ENCODE measurements at places on chromosomes 11 and 22.

DNA sequence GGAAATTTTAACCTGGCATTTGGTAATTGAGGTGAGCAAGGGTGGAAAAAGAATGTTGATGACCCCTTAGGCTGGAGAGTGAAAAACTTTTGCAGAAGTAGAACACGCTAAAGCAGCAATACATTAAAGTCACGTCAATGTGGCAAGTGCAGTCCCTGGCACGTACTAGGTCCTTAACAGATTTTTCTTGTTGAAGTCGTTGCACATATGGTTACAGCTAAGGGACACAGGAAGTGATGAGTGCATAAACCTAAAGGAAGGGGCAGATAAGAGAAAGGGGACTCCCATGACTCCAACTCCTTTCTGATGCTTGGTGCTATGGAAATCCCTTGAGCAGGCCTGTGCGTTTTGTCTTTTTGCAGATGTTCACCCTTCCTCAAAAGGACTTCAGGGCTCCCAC lies 1.2 kb downstream of the ACCS start:
- DNase-seq, result no peak

- no peak for DNase-seq
These were observed 59.2 kb downstream of the NFAM1 start for GRCh38 chr22:42372976-42373375.

GRCh38 chr11:94854770-94855633 lies 86.8 kb downstream of the AMOTL1 start:
- DNase-seq, result no peak

DNA sequence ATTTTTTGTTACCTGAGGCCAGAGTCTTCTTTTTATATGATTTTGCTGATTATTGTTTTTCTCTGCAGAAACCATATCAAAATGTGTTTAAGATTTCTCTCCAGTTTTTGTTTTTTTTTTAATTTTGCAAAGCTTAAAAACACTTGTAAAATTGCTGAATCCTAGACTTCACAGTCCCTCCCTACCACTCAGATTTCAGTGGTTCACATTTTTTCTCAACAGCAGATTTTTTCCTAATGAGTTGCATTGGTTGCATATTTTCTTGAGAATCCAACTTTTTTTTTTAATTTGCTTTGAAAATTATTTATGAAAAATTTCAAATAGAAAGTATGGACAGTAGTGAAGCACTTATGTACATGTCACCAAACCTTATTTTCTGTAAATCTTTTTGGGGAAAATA lies 5.8 kb downstream of the ARL14EP start:
- no peak for DNase-seq

DNA sequence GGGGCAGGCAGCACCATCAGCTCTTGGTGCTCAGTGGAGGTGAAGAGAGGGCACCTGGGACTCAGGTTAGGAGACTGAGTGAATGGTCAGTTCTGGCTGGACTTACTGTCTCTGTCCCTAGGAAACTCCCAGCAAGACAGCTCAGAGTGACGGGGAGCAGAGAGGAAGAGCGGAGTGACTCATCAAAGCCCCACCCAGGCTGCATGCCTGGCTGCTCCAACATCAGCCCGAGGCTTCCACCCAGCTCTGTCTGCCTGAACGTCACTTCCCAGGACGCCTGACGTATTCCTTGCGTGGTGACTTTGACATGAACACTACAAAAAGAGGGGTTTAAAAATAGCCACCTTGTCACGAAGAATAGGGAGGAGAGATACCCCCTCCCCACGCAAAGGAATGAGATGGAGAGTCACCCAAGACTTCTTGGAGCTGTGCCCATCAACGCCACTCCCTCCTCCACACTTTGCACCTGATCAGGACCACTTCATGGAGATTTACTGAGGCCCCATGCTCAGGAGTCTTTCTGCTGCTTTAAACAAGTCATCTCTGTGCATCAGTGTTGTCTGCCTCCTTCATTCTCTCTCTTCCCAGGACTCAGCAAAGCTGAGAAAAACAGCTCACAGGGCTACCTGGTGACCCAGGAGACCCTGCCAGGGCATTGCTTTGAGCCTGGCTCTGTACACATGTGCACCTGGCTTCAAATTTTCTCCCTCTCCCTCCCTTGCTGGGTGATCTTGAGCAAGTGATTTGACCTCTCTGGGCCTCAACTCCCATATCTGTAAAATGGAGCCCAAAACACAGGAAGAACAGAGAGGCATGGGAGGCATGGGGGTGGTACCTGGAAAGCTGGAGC lies 83.1 kb downstream of the MN1 start:
- no peak for DNase-seq

DNA sequence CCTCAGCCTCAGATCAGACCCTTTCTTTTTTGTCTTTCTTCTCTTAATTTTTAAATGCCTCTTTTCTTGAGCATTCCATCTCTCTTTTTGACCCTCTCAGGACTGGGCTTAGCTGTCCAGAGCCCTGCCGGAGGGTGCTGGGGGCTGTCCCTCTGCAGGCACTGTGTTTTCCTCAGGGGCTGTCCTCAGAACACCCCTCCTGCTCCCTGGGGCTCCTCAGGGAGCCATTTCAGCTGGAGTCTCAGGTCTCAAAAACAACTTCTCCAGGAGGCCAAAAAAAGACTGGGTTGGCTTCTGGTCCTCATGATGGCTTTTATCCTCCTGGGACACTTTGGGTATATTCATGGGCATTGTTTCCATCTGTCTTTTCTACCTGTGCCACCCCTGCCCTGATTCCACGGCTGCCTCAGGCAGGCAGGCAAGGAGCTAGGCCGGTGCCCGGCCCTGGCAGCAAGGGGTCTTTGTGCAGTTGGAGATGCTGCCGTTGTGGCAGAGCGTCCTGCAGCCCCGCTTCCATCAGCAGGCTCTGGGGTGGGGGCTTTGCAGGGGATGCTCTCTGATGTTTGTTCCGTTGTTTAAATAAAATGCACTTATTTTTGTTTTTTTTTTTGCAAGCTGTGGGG lies 85.1 kb downstream of the CEP164 start:
- no peak for DNase-seq

- no peak for DNase-seq
These were observed 561.8 kb upstream of the CADM1 start for GRCh38 chr11:116065986-116066385.

DNA sequence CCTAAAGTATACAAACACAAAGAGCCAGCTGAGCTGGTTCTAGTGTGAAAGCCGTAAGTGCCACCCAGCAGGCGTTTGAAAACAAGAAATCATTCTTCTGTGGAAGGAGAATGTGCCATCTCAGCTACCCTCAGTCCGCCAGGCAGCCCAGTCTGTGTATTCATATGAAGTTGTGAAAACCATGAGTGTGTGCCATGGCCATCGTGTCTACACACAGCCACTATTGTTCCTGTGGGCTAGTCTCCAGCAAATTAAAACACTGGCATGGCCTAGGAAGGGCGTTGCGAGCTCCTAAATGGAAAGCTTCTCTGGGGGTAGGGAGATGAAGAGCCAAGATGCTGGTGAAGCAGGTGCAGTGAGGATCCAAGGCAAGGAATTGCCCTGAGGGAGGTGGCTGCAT lies 51.5 kb upstream of the HORMAD2 start:
- no peak for DNase-seq

DNA sequence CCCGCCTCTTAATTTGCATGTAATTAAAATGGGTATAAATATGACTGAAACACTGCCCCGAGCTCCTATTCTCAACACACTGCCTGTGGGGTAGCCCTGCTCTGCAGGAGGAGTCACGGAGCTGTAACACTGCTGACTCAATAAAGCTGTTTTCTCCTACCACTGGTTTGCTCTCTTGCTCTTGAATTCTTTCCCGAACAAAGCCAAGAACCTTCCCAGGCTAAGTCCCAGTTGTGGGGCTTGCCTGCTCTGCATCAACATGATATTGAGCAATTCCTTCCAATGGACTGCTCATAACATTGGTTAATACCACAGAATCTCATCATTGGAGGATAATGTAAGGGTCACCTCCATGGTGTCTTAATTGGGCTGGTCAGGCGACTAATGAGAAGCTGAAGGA lies 114.4 kb downstream of the FBXO7 start:
- no peak for DNase-seq

DNA sequence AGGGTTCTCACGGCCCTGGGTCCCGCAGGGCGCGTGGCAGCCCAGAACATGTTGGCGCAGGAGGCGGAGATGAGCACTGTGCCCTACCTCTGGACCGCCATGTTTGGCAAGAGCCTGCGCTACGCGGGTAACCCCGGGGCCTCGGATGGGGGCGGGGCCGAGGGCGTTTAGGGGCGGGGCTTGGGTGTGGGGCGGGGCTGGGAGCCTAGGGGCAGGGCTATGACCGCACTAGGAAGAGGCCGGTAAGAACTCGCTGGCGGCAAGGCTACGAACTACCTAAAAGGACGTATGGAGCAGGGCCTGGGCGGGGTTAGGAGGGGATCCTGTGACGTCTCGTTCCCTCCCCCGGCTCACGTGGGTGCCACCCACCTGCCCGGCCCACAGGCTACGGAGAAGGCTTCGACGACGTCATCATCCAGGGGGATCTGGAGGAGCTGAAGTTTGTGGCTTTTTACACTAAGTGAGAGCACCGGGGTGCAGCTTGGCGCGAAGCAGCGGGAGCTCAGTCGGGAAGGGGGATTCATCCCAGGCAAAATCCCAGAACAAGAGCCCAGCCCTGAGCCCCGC lies 2.8 kb upstream of the LZTR1 start:
- DNase-seq, result peak; percentile 89

DNA sequence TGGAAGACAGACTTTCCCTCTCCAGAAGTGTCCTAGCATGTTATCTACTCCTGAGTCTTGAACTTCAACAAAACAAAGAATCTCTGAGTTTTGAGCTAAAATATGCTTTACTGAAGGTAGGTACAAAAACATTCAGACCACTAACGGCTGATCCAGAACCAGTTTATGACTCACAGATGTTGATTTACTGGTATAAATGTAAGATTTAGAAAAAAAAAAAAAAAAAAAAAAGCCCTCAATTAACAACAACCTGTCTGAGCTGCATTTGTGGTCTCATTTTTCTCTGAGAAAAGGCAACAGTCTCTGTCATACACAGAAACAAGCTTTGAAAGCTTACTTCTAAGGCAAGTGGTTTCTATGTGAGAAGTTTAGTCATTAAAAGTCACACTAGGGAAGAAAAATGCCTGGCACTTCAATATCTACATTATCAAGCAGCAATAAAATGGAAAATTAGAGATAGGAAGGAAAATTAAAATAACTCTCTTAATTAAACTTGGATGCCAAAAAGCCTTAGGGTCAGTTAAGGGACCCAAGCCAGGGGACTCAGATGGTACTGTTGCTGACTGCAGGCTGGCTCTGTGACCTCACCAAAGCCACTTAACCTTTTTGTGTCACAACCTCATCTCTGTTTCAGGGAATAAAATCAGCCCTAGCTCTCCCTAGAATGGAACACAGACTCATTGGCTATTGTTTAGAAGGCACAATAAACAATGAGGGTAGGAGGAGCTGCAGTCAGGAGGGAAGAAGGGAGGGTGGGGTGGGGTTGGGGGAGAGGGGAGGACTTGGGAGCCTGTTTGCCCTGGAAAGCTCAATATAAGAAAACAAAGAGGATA lies 61.7 kb downstream of the ETS1 start:
- DNase-seq, result no peak

- no peak for DNase-seq
These were observed 24.7 kb upstream of the AKIP1 start for GRCh38 chr11:8886322-8886721.

DNA sequence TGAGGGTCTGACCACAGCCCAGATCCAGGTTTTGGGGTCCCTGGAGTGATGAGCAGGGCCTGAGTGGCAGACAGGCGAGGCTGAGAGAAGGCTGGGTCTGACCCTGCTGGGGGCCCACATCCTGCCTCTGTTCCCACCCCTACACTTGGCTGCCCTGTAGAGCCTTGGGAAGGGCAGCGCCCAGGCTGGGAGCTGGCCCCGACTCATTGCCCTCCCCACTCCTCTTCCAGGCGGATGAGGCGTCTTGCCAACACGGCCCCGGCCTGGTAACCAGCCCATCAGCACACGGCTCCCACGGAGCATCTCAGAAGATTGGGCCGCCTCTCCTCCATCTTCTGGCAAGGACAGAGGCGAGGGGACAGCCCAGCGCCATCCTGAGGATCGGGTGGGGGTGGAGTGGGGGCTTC lies 4.9 kb downstream of the DERL3 start:
- no peak for DNase-seq

- DNase-seq, result no peak
These were observed 15.3 kb upstream of the RAB30 start for GRCh38 chr11:83087035-83087434.

DNA sequence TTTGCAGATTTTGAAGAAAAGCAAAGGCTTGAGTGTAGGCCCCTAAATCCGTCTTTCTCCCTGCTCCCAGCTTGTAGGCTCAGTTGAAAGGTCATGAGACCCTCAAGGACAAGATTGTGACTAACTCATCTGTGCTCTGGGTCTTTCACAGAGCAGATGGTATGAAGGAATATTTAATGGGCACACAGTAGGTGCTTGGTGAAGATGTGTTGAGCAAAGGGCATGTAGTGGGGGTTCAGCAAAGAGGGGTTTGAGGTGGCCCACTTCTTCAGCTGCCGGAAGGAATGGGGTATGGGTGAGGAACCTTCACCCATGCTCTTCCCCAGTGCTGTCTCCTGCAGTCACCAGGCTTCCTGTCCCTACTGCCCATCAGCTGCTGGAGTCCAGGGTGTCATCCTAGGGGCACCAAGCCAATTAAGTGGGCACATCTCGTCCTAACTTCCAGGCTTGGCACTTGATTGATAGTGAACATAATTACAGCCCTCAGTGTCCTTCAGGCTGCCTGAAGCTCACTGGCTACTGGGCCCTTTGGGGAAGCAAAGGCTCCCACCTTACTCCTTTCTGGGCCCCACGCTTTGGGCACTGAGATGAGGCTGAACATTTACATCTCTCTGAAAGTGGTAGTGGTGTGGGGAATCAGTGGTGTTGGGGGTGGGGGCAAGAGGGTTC lies 15.0 kb downstream of the DGAT2 start:
- DNase-seq, result no peak

- DNase-seq, result peak; percentile 79
These were observed 48.1 kb upstream of the TOP3B start for GRCh38 chr22:22030493-22031182.

- DNase-seq, result peak; percentile 82
These were observed 64.9 kb downstream of the NAV2 start for GRCh38 chr11:19777377-19778102.

- no peak for DNase-seq
These were observed 92.3 kb upstream of the PAX6 start for GRCh38 chr11:31903225-31904074.

GRCh38 chr11:9703280-9703679 lies 39.4 kb downstream of the SWAP70 start:
- no peak for DNase-seq

DNA sequence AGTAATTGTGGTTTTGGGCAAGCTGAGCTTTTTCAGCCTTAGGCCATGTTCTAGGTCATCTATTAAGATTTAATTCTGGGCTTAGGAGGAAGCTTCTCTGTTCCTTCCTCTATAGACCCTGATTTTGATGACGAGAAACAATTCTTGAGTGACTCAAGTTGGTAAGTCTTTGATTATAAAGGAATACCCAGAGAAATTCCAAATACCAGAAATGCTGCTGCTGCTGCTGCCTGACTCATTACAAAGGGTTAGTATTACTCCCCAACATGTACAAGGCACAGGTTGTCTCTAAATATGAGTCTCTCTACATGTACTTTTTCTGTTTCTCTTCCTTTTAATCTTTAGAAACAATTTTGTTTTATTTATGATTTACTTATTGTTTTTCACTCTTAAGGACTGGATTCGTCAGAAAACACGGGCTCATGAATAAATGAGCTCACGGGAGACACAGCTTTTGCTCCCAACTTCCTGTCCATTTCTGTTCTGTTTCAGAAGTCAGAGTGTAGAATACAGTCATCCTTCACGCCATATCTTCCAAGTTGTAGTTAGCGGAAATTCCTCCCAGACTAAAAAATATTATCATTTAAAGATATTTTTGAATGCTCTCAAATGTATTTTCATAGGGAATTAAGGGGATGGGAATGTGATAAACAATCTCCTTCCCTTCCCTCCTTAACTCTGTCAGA lies 31.8 kb upstream of the RBMXL2 start:
- no peak for DNase-seq

- DNase-seq, result no peak
These were observed 7.7 kb downstream of the SLC3A2 start for GRCh38 chr11:62888406-62888805.

Data from GM13976 (cell line).